ENCODE measurements at places on chromosomes 7 and 10.

- DNase-seq = no peak
Observed at GRCh38 chr10:4013651-4014121, 228.7 kb upstream of the KLF6 start.

- no peak for DNase-seq
Observed at GRCh38 chr10:80408242-80409101, at the start of gene PRXL2A. TSS of gene PRXL2A (plus strand) at chr10:80408551. CDS start at chr10:80420468, 11,917 bp downstream.

DNA sequence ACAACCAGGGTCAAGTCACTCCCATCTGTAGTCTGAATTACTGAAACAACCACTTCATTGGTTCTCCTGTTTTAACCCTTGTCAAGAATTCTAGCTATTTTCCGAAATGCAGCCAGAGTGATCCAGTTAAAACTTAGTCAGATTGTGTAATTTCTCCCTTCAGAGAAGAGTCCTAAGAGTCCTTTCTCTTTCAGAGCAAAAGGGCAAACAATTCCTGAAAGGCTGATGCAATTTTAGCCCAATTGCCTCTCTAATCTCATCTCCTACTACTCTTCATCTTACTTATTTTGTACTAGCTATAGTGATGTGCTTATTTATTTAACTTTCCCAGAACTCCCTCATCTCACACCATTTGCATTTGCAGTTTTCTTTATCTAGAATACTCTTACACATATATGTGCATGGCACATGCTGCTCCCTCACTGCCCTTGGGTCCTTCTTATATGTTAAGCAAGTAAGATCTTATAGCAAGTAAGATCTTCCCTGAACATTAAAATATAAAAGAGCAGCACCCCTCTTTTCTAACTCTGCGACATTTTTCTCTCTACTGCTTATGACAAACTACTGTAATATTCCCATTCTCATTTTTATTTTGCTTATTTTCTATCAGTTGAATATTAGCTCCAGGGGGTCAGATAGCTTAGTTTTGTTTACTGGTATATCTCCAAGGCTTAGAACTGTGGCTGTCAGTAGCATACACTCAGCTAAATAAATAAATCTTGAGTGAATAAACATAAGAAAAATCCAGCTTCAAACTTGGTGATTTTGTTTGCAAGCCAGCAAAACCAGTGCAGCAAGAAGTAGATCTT is 44.6 kb downstream of the HGF start:
- DNase-seq = no peak

- no peak for DNase-seq
Observed at GRCh38 chr10:34719746-34720145, 95.3 kb downstream of the PARD3 start.

GRCh38 chr10:97566336-97566996 is 6.1 kb upstream of the ANKRD2 start:
- no peak for DNase-seq
